ENCODE measurements at places on chromosomes 7 and 10.

GRCh38 chr7:30266686-30267085 is 17.7 kb upstream of the ZNRF2 start:
- DNase-seq, result no peak

- no peak for DNase-seq
Measured at GRCh38 chr7:131747658-131748232, 191.3 kb upstream of the PODXL start.

DNA sequence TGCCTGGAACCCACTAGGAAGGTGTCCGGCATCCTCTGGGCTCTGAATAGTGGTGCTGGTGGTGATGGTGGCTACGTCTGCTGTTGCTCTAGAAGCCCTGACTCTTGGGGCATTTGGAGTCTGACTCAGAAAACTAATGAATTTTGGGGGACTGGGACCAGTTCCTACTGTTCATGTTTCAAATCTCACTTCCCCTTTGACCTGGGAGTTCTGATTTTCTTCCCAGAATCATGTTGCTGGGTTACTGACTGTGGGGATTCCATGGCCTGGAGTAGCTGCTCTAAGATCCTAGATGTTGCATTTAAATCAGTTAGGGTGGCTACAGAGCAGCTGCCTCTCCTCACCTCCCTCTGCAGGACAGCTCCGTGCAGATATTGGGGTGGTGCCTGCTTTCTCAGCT is 3.2 kb downstream of the TSPAN33 start:
- no peak for DNase-seq

- no peak for DNase-seq
Measured at GRCh38 chr7:26307226-26307625, 15.6 kb downstream of the SNX10 start.

- no peak for DNase-seq
Measured at GRCh38 chr7:46604241-46604661, 683.2 kb upstream of the IGFBP3 start.

DNA sequence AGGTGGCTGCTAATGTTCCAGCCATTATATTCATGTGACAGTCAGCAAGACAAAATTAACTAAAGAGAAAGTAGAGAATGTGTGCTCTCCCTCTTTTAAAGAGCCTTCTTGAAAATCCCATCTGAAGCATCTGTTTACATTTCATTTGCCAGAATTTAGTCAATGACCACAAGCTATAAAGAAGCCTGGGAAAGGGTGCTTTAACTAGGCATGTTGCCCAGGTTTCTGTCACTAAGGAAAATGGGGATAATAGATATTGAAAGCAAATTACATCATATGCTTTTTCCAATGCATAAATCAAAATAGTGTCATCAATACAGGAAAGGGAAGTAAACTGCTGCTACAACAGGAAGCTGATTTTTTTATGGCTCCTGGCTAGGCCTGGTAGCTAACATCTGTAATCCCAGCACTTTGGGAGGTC is 67.7 kb downstream of the ELAPOR2 start:
- no peak for DNase-seq

- no peak for DNase-seq
Measured at GRCh38 chr10:68364101-68364886, 31.6 kb upstream of the PBLD start.

DNA sequence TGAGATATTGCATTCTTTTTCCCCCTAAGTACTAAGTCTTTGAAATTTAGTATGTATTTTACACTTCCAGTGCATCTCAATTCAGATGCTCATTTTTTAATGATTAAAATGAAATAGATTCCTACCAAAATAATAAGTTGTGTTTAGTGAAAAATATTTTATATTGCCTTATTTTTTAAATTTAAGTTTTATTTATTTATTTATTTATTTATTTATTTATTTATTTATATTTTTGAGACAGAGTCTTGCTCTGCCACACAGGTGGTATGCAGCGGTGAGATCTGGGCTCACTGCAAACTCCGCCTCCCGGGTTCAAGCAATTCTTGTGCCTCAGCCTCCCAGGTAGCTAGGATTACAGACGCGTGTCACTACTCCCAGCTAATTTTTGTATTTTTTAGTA is 95.5 kb downstream of the RPS24 start:
- no peak for DNase-seq

DNA sequence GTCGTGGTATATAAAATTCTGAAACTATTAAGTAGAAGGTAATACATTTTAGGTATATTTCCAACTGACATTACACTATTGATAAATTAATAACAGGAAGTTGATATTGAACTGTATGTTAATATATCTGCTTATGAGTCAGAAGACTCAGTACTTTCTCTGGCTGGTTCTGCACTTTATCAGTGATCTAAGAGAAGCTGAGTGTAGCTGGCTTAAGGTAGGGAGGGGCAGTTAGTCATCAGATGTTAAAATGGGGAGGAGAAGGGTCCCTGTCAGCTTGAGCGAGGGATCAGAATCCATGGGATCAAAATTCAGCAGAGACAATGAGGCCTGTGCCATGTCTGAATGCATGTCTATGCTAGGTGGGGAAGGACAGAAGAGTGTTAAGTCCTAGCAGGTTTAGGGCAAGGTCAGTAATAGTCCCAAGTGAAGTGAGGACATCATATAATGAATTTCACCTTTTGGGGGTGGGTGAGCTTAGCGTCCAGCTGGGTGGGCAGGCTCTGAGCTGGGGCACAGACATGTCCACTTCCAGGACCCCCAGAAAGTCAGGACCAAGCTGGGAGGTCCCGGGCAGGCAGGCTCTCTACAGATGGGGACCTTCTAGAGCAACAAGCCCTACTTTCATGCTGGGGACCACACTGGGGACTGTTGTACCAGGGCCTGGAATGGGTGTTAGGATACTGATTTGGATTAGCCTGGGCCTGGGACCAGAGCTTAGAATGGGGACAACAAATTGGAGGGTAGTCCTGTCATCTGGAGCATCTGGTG is 82.9 kb downstream of the WDFY4 start:
- DNase-seq, result no peak

All from T-helper 9 cell (primary cell).